Type B pancreatic cell (in vitro differentiated cells): ENCODE measurements at places on chromosomes 2 and 18. TPM values are rescaled to one million over a fixed set of nuclear protein-coding genes. Genes with fewer than 3 reads are reported as not detected.

DNA sequence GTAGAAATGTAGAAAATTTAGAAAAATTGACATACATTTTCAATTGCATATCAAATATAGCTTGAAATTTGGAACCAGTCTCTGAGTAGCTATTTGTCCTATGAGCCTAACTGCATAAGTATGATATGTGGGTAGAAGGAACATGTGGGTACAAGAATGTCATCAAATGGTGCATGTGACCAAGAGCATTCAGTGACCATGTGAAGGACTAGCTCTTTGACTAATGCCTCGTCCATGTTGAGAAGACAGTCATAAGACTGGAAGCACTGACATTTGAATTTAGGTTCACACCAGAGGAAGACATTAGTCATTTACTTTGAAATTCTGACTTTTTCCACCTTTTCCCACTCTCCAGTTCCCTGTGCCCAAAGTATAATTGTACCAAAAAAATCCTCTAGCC lies 12.6 kb downstream of the MRPL44 start:
- H3K36me3 ChIP-seq = peaks cover 5% of the 10 kb centered on the region
- H3K4me1 ChIP-seq = peaks cover 5% of the 10 kb centered on the region
- H3K4me3 ChIP-seq = no peak overlapping the region
- H3K27me3 ChIP-seq = no peaks in the 10 kb centered on the region

DNA sequence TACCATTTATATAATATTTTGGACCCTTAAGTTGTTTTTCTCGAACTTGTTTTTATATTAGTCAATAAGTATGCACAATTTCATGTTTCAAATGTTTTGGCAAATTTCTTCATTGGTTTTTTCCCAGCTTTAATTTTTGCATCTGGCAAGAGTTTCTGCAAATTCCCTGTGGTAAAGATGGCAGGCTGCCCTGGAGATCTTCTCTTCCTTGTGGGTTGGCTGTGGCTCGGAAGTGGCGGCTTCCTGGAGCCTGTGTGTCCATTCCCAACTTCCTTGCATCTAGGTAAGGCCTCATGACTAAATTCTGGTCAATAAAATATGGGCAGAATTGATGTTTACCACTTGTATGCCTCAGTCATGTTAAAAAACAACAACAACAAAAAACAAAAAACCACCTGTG lies 818.6 kb downstream of the EPHA4 start:
- H3K27me3 ChIP-seq = no peaks in the 10 kb centered on the region
- H3K4me1 ChIP-seq = no peaks in the 10 kb centered on the region
- no peak overlapping the region for H3K4me3 ChIP-seq
- no peak overlapping the region for H3K27ac ChIP-seq

DNA sequence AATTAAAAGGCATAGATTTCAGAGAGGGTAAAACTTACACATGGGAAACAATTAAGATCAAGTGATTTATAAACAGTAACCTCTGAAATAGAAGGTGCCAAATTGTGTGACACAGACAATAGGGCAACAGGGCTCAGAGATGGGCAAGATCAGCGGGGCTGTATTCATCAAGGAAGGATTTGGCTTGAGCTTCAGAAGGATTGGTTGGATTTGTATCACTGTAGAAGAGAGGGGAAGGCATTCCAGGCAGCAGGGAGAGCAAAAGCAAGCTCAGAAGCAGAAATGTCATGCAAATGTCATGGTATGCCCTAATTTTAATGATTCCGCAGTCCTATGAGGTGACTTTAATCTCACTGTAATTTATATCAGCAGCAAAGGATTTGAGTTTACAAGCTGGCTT lies 415.0 kb upstream of the NRP2 start:
- no peak overlapping the region for H3K4me3 ChIP-seq
- H3K27me3 ChIP-seq = no peaks in the 10 kb centered on the region
- DNase-seq = no peak
- no peak overlapping the region for H3K27ac ChIP-seq

GRCh38 chr2:133821107-133821760 lies 253.0 kb upstream of the NCKAP5 start:
- H3K27ac ChIP-seq = no peak overlapping the region
- peaks cover 9% of the 10 kb centered on the region for H3K4me1 ChIP-seq
- no peaks in the 10 kb centered on the region for H3K27me3 ChIP-seq
- no peak for DNase-seq

Gene KCNK3
- 2.7 and 7.7 TPM in 2 replicates for total RNA-seq

Gene ASTL
- 0.93 TPM in 1 of 2 replicates, not detected in the other for total RNA-seq

Gene DQX1
- total RNA-seq = 1.4 and 3.2 TPM in 2 replicates

Gene STAT1
- 52.8 and 85.6 TPM in 2 replicates for total RNA-seq
